ENCODE measurements at places on chromosomes 6 and 20. TPM values are rescaled to one million over a fixed set of nuclear protein-coding genes. Genes with fewer than 3 reads are reported as not detected.

The RNF144B gene
- total RNA-seq = 15.0 TPM

The FILIP1 gene
- total RNA-seq = 0.10 TPM

The CCN6 gene
- not detected for total RNA-seq

The MYCT1 gene
- total RNA-seq = not detected

The FLRT3 gene
- 0.40 TPM for total RNA-seq

The SSTR4 gene
- total RNA-seq = not detected

The TMEM244 gene
- not detected for total RNA-seq

The DEFB123 gene
- total RNA-seq = not detected

The STX7 gene
- 49.3 TPM for total RNA-seq

The HSD17B8 gene
- total RNA-seq = 2.4 TPM

The PRDM1 gene
- 0.29 TPM for total RNA-seq

The MUCL3 gene
- total RNA-seq = not detected

The MYLK4 gene
- 1.0 TPM for total RNA-seq

The HEY2 gene
- total RNA-seq = 22.7 TPM

The FAM120B gene
- total RNA-seq = 34.0 TPM

DNA sequence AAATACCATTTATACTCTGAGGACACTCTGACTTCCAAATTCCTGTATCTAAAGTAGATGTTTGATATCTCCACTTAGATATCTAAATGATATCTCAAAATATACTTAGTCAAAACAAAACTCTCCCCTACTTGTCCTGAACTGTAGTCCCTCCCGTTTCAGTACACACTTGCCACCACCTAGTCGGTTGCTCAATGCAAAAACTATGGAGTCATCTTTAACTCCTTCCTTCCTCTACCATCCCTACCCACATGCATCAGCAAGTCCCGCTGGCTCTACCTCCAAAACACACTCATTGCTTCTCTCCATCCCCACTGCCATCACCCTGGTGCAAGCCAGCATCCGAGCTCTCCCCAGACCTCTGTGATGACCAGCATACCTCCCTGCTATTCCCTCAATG lies 13.2 kb downstream of the STX7 start:
- peaks cover 49% of the 10 kb centered on the region for H3K36me3 ChIP-seq
- H3K4me3 ChIP-seq = no peak overlapping the region
- no peaks in the 10 kb centered on the region for H3K27me3 ChIP-seq
- H3K27ac ChIP-seq = no peak overlapping the region
- DNase-seq = no peak

GRCh38 chr6:12538881-12539357 lies 177.6 kb upstream of the PHACTR1 start:
- no peak for DNase-seq
- H3K27me3 ChIP-seq = no peaks in the 10 kb centered on the region
- H3K4me1 ChIP-seq = peaks cover 18% of the 10 kb centered on the region
- H3K4me3 ChIP-seq = no peak overlapping the region
- no peaks in the 10 kb centered on the region for H3K36me3 ChIP-seq

- H3K4me1 ChIP-seq = no peaks in the 10 kb centered on the region
- no peaks in the 10 kb centered on the region for H3K36me3 ChIP-seq
- H3K27me3 ChIP-seq = peaks cover 20% of the 10 kb centered on the region
- DNase-seq = peak; percentile 42
These were observed 387.9 kb downstream of the RNGTT start for GRCh38 chr6:88575536-88575935.

DNA sequence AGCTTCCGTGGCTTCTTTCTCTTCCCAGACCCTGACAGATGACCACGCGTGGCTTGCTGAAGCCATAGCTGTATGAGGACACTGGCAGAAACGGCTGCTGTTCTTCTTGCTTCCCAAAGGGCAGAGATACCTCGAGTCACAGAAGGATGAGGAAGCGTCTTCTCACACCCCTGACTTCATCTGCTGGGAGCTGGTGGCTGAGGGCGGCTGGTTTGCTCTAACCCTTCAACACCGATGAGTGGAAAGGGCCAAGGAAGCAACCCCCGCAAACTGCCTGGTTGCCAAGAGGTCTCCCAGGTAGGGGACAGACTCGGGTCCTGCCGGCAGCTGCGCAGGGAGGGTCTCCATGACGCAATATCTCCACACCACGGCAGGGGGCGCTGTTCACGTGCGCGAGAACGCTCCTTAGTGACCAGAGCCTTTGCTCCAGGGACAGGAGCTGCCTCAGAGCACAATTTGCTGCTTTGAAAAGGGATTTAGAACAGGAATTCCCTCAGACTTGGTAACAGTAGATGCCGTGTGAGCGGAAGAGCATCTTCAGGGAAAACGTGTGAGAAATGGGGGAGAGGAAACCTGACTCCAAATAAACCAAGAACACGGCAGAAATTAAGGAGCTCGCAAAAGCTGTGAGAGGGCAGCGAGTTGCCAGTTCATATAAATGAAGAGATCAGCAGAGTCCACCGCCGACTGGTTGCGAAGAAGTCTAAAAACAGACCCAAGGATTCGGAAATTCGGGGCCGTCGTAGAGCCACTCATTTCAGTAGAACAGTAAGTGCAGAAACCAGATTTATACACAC lies 80.2 kb downstream of the ERMARD start:
- peaks cover 3% of the 10 kb centered on the region for H3K4me1 ChIP-seq
- DNase-seq = peak; percentile 91
- H3K36me3 ChIP-seq = no peaks in the 10 kb centered on the region
- H3K27ac ChIP-seq = no peak overlapping the region
- no peak overlapping the region for H3K4me3 ChIP-seq
- H3K27me3 ChIP-seq = peaks cover 51% of the 10 kb centered on the region

GRCh38 chr6:157645201-157645795 lies 177.7 kb upstream of the SNX9 start:
- DNase-seq = no peak
- H3K4me3 ChIP-seq = no peak overlapping the region
- no peaks in the 10 kb centered on the region for H3K27me3 ChIP-seq

DNA sequence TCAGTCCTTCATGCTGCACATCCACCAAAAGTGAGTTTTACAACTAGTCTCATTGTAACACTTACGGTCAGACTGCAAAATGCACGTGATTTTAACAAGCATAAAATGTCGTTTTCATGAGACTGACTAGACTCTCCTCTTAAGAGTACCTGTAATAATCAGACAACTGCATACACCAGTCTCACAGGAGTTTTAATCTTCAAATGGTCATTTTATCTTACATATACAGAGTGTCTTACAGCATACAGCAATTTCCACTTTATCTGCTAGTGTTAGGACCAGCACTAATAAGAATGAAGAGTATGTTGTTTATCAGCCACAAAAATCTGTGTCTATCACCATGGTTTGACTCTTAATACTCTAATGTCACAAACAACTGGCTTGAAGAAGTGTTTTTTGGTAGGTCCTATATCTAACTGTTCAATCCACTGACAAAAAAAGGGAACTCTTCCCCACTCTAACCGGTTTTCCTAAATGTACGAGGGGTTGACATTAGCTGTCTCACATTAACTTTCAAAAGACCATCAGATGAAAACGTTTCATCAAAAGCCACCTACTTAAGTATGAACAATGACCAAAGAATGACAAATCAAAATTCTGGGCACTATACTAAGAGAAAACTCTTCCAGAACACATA lies 1.5 kb upstream of the ASF1A start:
- peak overlapping the region; percentile 89 for H3K4me3 ChIP-seq
- DNase-seq = no peak
- peaks cover 4% of the 10 kb centered on the region for H3K36me3 ChIP-seq
- H3K4me1 ChIP-seq = peaks cover 24% of the 10 kb centered on the region
- no peaks in the 10 kb centered on the region for H3K27me3 ChIP-seq

DNA sequence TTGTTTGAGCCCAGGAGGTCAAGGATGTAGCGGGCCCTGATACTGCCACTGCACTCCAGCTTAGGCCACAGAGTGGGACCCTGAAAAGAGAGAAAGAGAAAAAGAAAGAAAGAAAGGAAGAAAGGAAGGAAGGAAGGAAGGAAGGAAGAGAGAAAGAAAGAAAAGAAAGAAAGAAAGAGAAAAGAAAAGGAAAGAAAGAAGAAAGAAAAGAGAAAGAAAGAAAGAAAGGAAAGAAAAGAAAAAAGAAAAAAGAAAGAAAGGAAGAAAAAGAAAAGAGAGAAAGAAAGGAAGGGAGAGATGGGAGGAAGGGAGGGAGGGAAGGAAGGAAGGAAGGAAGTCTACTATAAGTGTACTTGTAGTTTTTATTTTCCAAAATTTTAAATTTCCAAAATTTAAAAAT lies 42.2 kb upstream of the AKAP12 start:
- H3K27ac ChIP-seq = no peak overlapping the region
- H3K27me3 ChIP-seq = no peaks in the 10 kb centered on the region
- no peaks in the 10 kb centered on the region for H3K4me1 ChIP-seq
- H3K36me3 ChIP-seq = no peaks in the 10 kb centered on the region
- no peak overlapping the region for H3K4me3 ChIP-seq
- DNase-seq = no peak

- no peaks in the 10 kb centered on the region for H3K4me1 ChIP-seq
- no peak overlapping the region for H3K27ac ChIP-seq
- H3K36me3 ChIP-seq = no peaks in the 10 kb centered on the region
- no peak for DNase-seq
- no peaks in the 10 kb centered on the region for H3K27me3 ChIP-seq
- no peak overlapping the region for H3K4me3 ChIP-seq
These were observed 605.4 kb upstream of the SLC35B3 start for GRCh38 chr6:9040718-9041117.

DNA sequence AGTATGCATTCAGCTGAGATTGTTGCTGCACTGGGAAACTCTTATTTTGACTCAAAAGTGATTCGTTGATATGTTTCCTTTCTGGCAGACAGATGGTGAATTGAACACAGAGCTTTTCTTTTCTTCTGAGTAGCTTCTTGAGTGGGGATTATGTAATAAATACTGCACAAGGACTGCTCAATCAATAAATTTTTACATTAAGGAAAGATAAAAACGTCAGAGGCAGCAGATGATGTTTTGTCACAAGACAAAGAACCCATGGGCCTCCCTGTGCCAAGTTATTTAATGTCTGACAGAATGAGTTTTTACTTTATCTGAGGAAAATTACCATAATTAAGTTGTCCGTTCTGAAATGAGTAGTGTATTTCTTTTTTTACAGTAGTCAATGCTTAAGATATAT lies 460.3 kb downstream of the UTRN start:
- H3K36me3 ChIP-seq = peaks cover 26% of the 10 kb centered on the region
- H3K4me1 ChIP-seq = peaks cover 7% of the 10 kb centered on the region
- H3K27ac ChIP-seq = no peak overlapping the region

GRCh38 chr6:16181439-16182297 lies 52.8 kb downstream of the MYLIP start:
- peaks cover 19% of the 10 kb centered on the region for H3K4me1 ChIP-seq
- H3K4me3 ChIP-seq = no peak overlapping the region
- DNase-seq = no peak
- H3K27me3 ChIP-seq = no peaks in the 10 kb centered on the region
- peak overlapping the region; percentile 31 for H3K27ac ChIP-seq
- no peaks in the 10 kb centered on the region for H3K36me3 ChIP-seq

DNA sequence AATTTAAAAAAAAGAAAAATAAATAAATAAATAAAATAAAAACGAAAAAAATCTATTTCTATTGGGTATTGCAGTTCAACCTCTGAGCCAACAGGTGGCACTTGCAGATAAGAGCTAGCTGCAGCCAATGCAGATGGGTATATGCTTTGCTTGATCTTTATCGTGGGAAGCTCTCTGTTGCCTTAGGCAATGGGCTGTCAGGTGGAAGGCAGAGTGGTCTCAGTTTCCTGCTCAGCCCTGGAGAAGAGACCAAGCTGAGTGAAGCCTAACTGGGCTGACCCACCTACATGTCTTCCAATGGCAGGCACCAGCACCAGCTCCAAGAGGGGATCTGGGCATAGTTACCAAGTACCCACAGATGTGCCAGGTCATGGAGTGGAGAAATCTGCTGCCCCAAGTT lies 95.0 kb downstream of the AK9 start:
- DNase-seq = no peak
- no peaks in the 10 kb centered on the region for H3K4me1 ChIP-seq
- no peak overlapping the region for H3K27ac ChIP-seq
- H3K4me3 ChIP-seq = no peak overlapping the region

- no peaks in the 10 kb centered on the region for H3K36me3 ChIP-seq
- H3K4me1 ChIP-seq = no peaks in the 10 kb centered on the region
- DNase-seq = no peak
- no peaks in the 10 kb centered on the region for H3K27me3 ChIP-seq
- H3K4me3 ChIP-seq = no peak overlapping the region
These were observed 32.8 kb downstream of the VIP start for GRCh38 chr6:152783217-152783878.

- no peaks in the 10 kb centered on the region for H3K36me3 ChIP-seq
- DNase-seq = no peak
- no peaks in the 10 kb centered on the region for H3K27me3 ChIP-seq
These were observed 119.8 kb upstream of the AKAP12 start for GRCh38 chr6:151119823-151120524.

DNA sequence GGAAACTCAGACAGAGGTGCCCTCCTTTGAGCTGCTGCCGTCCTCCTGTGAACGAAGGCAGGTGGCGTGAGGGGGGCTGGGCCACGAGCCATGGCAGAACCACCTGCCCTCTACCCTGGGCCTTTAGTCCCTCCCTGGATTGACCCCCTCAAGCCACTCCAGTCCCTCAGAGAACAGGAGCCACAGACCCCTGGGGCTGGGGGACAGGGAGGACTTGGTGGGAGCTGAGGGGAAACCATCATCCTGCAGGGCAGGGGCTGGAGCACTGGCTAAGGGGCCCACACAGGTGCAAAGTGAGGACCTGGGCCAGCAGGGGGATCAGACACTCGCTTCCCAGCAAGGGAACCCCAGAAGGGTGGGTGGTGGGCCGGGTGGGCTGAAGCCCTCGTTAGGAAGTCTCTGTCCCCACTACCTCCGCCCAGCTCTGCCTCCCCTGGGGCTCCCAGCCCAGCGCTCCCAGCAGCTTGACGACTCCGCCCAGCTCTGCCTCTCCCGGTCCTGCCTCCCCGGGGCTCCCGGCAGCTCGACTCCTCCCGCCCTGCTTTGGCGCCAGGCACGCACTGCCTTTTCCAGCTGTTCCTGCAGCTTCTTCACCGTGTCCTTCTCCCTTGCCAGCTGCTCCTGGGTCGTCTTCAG lies 44.4 kb downstream of the DSTN start:
- peak; percentile 88 for DNase-seq
- peaks cover 23% of the 10 kb centered on the region for H3K36me3 ChIP-seq
- H3K27ac ChIP-seq = peak overlapping the region; percentile 74
- no peaks in the 10 kb centered on the region for H3K27me3 ChIP-seq
- peaks cover 56% of the 10 kb centered on the region for H3K4me1 ChIP-seq
- no peak overlapping the region for H3K4me3 ChIP-seq

DNA sequence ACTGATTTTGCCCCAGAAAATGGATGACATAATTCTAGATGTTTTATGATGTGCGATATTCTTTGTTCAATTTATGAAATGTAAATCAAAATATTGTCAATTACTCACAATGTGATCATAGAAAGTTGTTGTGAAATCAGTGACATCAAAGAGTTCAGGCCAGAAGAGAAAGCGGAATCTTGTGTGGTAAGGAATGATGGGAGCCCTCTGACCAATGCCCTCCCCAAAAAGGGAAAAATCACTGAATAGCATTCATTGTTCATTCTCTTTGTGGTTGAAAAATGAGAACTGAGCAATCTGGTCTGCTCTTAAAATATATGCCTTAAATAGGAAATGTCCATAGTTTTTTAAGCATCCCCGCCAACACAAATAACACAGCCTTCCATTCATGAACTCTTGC lies 247.1 kb upstream of the GRIK2 start:
- no peaks in the 10 kb centered on the region for H3K27me3 ChIP-seq
- DNase-seq = no peak
- H3K4me3 ChIP-seq = no peak overlapping the region
- peaks cover 4% of the 10 kb centered on the region for H3K4me1 ChIP-seq
- H3K36me3 ChIP-seq = no peaks in the 10 kb centered on the region
- H3K27ac ChIP-seq = no peak overlapping the region
